ENCODE measurements at places on chromosomes 7 and 10.
A peak's percentile ranks its signal among the peaks of the same experiment; 100 is the strongest.

- DNase-seq = peak; percentile 5
Measured at GRCh38 chr10:51074238-51075028, at the start of gene PRKG1. Gene PRKG1, plus strand, starts transcription at chr10:51074487.

GRCh38 chr10:106711313-106711906, 453.1 kb downstream of the SORCS1 start:
- DNase-seq = peak; percentile 45

- no peak for DNase-seq
Measured at GRCh38 chr10:120538091-120538490, 81.1 kb downstream of the PLPP4 start.

DNA sequence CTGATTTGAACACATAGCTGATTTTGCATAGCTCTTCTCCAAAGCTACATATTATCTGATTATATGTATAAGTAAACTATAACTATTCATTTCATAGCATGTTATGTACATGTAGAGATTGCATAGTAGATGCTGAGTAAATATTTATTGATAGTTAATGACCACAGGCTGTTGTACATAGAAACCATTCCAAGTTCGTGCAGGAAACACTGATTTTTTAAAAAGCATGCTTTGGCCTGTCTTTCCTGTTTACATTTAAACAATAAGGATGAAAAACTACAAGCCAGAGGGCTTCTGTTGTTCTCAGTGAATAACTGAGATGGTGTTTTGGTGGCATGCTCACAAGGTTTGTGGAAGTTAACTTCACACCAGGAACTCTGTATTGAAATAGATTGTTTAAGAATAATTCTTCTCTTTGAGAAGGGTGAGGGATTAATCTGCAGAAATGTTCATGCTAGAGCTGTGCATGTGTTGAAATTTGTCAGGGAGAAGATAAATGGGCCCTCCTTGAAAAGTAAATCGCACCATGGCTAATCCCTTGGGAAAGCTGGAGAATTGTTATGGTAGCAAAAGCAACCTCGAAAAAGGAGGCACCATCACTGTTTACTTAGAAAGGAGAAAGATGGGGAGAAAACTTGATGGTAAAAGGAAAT, 120.2 kb upstream of the SP8 start:
- no peak for DNase-seq

DNA sequence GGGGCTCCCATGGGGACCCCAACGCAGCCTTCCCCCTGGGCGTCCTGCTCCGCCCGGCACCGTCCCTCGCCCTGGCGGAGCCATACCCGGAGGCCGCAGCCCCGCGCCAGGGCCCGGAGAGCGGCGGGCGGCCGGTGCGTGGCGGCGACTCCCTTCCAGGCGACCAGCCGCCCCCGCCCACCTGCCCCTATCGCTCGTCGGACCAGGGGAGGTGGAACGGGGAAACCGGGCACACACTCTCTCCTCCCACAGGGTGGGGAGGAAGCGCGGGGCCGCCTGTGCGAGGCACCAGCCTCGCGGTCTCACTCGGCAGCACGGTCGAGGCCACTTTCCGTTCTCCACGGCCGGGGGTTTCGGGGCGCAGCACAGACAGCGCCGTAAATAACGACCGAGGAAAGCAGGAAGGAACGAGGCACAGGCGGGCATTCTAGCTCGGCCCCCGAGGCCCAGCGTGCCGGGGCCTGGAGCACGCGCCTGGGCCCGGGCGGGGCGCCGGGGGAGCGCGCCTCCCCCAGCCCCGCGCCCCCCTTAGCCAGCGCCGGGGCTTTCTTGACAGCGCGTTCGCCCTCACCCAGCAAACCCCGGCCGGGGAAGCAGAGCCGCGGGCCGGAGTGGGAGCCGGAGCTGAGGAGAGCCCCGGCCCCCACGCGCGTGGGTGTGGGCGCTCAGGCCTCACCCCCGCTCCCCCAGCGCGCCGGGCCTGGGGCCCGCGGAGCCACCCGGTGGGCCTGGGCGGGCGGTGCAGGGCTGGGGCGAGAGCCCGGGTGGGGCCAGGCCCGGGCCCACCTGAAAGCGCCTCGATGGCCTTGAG, 936 bp downstream of the IGF2BP3 start:
- DNase-seq = peak; percentile 40

DNA sequence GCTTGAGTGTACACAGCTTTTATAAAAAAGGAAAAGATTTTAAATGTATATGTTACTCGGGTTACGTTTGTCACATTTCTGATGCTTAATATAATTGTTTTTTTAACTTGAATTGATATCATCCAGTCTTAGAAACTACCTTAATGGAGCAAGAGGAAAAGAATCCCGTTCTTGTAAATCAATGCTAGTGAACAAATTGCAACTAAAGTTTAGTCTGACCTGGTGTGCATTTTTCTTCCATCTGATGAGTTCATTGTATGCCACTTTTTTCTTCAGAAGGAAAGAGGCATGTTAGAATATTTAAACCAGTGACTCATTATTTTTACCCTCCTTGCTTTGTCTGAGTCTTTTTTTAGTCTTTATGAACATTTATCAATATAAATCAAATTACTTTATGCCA, 34.7 kb downstream of the NET1 start:
- DNase-seq = no peak

Data from activated naive CD4-positive, alpha-beta T cell treated with anti-CD3 and anti-CD28 coated beads, Interleukin-2, amount 50 U/mL, for 72 hours (primary cell).